ENCODE measurements at places on chromosomes 7 and 10. TPM values are rescaled to one million over a fixed set of nuclear protein-coding genes. Genes with fewer than 3 reads are reported as not detected.

Gene CPA5
- total RNA-seq = not detected

Gene FGFR2
- not detected for total RNA-seq

Gene NEUROD6
- not detected for total RNA-seq

Gene FAM237B
- not detected for total RNA-seq

Gene WEE2
- total RNA-seq = not detected

Gene LRRC18
- not detected for total RNA-seq

Gene GDF10
- total RNA-seq = not detected

Gene ZNF485
- total RNA-seq = 6.5 TPM

Gene SPACDR
- 3.9 TPM for total RNA-seq

Gene TMEM176A
- not detected for total RNA-seq

Gene ASB10
- total RNA-seq = not detected

Gene PON3
- not detected for total RNA-seq

Gene CPVL
- 0.30 TPM for total RNA-seq

Gene H2BK1
- not detected for total RNA-seq

Gene ANKRD61
- total RNA-seq = not detected

Gene DEPP1
- total RNA-seq = 0.35 TPM

Gene KLLN
- total RNA-seq = 0.70 TPM
